ENCODE measurements at places on chromosomes 4 and X.

- no peak for DNase-seq
Observed at GRCh38 chr4:92047209-92047875, 256.4 kb upstream of the GRID2 start.

DNA sequence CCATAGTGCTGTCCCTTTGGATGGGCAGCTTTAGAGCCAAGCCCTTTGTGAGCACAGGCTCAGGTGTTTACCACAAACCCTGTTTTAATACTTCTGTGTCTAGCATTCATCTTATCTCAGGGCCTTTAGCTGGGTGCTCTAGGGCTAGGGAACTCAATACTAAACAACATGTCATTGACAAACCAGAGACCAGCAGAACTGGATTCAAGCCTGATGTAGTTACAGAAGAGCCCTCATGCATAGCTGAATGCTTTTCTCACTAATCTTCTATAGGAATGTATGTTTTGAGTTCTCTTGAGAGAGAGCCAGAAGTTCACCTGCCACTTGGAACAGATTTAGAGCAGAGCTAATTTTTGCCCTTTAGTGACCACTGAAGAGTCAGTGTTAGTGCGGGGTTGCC is 142.6 kb downstream of the DCK start:
- no peak for DNase-seq

GRCh38 chr4:114423582-114423981 is 175.0 kb upstream of the UGT8 start:
- DNase-seq = no peak

- no peak for DNase-seq
Observed at GRCh38 chr4:48467442-48467841, 15.7 kb upstream of the SLC10A4 start.

- no peak for DNase-seq
Observed at GRCh38 chr4:73832651-73833237, 3.7 kb upstream of the CXCL6 start.

DNA sequence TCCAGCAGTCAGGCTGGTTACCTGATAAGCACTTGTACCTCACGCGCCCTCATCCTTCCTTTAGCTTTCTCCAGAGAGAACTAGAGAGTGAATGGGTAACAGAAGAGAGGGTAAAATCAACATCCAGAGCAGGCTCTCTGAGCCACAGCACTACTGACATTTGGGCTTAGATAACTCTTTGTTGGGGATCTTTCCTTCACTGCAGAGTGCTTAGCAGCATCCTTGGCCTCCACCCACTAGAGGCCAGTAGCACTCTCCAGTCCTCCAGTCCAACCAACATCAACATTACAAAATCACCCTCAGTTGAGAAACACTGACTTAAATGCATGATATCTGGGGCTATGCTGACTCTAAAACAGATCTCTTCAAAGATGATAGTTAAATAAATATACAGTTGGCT is 220.7 kb downstream of the TACR3 start:
- no peak for DNase-seq

DNA sequence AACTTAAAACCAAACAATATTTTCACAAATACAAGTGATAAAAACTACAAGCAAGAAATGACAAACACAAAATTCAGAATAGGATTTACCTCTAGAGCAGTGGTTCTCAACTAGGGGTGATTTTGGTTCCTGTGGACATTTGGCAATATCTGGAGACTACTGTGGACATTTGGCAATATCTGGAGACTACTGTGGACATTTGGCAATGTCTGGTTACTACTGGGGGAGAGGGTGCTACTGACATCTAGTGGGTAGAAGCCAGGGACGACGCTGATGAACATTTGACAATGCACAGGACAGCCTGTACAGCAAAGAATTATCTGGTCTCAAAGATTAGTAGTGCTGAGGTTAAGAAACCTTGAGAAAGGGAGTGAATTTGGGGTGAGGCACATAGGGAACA is 169.8 kb downstream of the CLCN4 start:
- DNase-seq = no peak

DNA sequence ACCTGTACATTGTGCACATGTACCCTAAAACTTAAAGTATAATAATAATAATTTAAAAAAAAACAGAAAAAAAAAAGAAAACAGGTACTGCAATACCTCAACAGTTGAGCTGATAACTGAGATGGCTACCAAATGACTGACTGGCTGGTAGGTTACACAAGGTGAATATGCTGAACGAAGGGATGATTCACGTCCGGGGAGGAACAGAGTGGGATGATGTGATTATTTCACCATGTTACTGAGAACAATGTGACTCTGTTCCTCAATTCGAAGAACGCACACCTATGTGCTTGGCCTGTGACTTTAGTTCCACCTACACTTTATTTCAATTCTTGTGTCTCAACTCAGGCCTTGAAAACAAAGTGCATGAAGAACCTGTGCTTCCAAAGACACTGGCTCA is 111.7 kb downstream of the CXXC4 start:
- DNase-seq = no peak

GRCh38 chr4:146477054-146477453 is 44.7 kb downstream of the SLC10A7 start:
- DNase-seq = no peak

GRCh38 chr4:6301732-6302442 is 32.2 kb downstream of the WFS1 start:
- DNase-seq = no peak

DNA sequence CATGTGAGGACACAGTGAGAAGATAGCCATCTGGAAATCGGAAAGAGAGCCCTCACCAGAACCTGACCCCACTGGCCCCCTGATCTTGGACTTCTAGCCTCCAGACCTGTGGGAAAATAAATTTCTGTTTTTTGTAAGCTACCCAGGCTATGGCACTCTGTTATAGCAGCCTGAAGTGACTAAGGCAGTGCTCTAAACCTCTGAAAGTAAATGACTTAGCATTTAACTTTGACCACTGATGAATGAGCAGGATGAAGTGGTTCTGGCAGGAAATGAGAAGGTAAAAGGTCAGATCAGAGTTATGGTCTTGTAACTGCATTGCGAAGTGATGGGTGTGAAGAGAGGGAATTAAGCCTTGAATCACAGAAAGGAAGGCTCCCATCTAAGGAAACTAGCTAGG is 17.0 kb downstream of the GPAT3 start:
- DNase-seq = no peak

- DNase-seq = no peak
Observed at GRCh38 chrX:18674417-18674787, 2.5 kb upstream of the RS1 start.
